ENCODE measurements at places on chromosomes 2 and 18.

- no peak for DNase-seq
Observed at GRCh38 chr18:64403784-64404503, 255.1 kb upstream of the LINC00305 start.

DNA sequence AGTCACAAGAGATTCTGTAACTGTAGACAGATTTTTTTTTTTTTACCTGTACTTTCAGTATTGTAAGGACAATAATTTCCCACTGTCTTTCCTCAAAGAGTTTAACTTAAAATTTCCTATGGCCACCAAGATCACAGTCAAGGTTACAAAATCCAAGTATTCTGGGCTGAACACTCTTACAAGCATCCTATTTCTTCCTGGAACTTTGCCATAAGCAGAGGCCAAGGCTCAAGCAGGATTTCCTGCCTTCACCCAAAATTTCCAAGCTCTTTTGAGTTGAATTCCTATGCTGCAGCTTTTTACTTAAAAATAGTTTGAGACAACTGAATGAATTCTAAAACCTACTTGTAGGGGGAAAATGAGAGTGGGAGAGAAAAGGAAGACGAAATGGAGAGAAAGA lies 299.4 kb downstream of the ZNF516 start:
- no peak for DNase-seq

DNA sequence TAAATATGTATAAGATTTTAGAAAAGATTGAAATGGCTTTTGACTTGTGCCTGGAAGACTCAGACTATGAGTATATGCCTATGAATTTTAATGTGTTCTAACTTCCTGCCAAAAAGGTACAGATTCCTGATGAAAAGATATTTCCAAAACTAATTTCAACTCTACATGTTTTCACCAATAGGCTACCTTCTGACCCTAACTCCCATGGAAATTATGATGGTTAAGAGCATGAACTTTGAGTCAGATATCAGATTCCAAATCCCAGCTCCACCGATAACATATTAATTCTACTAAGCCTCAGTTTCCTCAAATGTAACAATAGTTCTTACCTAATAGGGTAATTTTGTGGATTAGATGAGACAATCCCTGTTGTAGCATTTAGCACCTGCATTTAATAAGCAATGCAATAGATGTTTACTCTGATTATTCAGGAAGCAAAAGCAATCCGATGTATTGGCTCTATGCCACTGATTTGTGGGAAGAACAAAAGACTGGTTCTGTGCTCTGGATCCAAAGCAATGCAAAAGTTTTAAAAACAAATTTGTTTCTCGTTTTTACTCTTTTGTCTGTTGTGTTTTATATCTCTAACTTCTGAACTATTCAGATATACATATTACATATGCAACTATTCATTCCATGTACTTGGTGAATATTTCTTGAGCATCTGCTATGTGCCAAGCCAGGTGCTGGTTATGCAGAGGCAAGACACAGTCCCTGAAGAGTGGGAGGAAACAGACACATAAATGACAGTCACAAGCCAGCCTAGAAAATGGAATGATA lies 115.4 kb downstream of the GATA6 start:
- no peak for DNase-seq

DNA sequence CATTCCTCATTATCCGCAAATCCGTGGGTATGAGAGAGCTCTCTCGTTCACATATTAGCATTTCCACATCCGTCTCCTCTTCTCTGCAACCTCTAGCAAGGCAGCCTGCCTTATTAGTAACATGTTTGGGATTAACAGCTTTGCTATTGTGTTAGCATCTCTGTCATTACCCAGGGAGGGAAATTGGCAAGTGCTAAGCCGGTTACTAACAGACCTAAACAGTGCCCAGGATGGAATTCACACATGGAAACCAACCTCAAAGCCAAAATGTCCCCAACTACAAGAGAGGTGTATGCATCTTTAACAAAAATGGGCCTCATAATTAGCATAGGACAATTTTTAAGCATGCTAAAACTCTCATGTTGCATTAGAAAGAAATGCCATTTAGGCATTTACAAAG lies 309.0 kb upstream of the MEIS1 start:
- no peak for DNase-seq

GRCh38 chr2:152822676-152823075 lies 104.3 kb downstream of the ARL6IP6 start:
- DNase-seq, result no peak

DNA sequence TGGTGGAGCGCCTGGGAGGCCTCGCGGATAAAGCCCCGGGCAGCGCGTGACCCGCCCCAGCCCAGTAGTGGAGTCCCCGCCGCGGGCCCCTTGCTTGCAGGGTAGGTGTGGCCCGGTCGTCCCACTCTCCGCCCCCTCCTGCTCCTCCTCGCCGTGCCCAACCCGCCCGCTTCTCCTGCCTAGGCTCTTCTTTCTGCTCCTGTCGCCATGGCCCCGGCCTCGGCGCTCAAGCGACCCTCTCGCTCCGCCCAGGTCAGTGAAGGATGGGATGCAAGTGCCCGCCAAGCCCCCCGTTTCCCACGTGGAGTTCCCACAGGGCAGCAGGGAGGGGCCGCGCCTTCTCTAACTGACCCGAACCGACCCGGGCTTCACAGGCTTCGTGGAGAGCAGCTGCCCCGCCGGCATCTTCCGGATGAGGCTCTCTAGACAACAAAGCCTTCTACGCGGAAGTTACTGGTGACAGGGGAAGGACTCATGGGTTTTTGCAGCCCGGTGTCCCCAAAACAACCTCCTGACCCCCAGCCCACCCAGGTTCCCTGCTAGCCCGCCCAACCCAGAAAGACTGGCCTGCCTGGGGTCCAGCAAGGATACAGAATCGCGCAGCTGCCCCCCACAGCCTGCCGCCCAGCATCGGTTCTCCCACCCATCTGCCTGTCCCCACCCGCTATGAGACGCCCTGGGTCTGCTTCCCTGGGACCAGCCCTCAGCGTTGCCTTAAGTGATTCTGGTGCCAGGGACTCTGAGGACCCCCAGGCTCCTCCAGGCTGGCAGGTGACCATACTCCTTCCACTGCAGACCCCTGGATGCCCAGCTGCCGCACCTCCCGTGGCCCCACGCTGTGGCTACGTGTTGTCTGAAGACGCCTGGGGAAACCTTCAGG lies 32.8 kb downstream of the TTC32 start:
- DNase-seq, result no peak

- DNase-seq, result no peak
Observed at GRCh38 chr2:212908682-212909435, 242.6 kb downstream of the IKZF2 start.

- no peak for DNase-seq
Observed at GRCh38 chr18:50277942-50278341, 3.4 kb downstream of the MBD1 start.

- DNase-seq, result no peak
Observed at GRCh38 chr2:148796735-148797512, 78.1 kb upstream of the KIF5C start.

- DNase-seq, result no peak
Observed at GRCh38 chr2:129880309-129880708, 99.2 kb upstream of the RAB6C start.

GRCh38 chr2:181790716-181791649 lies 100.5 kb upstream of the ITPRID2 start:
- peak; percentile 52 for DNase-seq

- DNase-seq, result no peak
Observed at GRCh38 chr2:198874472-198874858, 583.3 kb downstream of the SATB2 start.

- no peak for DNase-seq
Observed at GRCh38 chr2:153299809-153300208, 178.8 kb downstream of the RPRM start.

DNA sequence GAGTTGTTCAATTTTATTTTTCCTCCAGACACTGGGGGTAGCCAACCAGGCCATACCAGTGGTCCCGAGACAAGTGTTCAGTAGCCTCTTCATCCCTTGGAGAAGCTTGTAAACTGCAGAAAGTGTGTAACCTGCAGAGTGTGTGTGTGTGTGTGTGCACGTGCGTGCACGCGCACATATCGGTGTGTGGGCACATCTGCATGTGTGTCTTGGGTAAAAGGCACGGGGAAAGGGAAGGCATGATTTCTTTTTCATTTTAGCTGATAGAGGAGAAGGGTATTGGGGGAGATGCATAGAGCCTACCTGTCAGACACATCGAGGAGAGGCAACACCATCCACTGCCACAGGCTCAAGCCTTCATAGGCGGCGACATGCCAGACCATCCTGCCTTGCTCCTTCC lies 181.4 kb downstream of the CLIP4 start:
- DNase-seq, result no peak

GRCh38 chr2:109378682-109379081 lies 235.1 kb downstream of the SEPTIN10 start:
- DNase-seq, result no peak

DNA sequence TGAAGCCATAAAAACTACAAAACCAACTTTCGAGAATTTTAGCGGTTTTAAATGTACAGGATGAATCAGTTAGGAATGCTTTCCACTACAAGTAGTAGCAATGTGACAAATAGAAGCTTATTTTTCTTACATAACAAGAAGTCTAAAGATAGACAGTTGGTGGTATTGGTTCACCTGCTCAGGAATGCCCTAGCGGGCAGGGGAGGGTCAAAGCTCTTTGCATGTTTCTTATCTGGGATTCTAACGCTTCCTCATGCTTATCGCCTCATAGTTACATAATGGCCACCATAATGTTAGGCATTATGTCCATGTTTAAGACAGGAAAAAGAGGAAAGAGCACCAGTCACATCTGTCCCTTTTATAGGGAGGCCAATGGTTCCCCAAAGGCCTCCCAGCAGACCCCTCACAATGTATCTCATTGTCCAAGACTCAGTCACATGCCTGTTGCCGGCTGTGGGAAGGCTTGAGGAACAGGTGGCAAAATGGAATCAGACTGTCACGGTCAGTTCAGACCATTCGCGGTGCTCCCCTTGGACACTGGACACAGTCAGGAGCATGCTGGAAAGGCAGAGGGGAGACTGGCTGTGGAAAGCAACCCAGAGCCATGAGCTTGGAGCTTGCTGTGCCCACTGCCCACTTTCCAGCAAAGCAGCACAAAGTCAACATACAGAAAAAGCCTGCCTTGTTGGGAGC lies 69.4 kb upstream of the ODC1 start:
- no peak for DNase-seq

- DNase-seq, result no peak
Observed at GRCh38 chr2:28898048-28898447, 3.6 kb downstream of the WDR43 start.

DNA sequence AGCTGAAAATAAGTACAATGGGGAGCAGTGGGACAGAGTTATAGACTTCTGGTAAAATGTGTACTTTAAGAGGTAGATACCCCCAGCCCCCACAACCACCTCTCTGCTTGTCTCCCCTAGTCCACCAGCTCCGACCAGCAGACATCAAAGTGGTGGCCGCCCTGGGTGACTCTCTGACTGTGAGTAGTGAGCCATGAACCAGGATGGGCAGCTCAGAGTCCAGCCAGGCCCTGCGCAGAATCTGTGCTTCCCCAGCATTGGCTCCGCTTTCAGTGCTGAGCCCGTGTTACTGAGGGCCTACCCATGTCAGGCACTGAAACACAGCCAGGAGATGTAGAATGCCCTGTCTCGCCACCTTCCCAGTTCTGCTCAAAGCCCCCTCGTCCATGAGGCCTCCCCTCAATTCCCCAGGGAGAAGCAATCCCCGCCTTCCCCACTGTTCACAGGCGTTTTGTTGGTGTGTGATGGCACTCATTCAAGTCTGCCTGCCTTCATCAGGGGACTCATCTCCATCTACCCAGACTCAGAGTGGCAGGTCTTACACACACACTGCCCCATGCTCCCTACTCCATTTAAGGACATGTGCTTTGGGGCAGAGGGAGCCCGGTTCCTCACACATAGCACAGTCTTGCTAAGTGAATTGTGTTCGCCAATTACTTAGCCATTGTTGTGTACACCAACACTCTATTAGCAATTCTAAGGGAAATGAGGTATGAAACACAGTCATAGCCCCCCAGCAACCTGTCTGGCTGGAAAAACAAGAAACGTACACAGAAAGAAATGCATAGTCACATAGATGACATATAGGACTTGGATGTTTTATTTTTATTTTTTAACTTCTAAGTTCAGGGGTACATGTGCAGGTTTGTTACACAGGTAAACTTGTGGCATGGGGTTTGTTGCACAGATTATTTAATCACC lies 122.6 kb downstream of the PLB1 start:
- no peak for DNase-seq

DNA sequence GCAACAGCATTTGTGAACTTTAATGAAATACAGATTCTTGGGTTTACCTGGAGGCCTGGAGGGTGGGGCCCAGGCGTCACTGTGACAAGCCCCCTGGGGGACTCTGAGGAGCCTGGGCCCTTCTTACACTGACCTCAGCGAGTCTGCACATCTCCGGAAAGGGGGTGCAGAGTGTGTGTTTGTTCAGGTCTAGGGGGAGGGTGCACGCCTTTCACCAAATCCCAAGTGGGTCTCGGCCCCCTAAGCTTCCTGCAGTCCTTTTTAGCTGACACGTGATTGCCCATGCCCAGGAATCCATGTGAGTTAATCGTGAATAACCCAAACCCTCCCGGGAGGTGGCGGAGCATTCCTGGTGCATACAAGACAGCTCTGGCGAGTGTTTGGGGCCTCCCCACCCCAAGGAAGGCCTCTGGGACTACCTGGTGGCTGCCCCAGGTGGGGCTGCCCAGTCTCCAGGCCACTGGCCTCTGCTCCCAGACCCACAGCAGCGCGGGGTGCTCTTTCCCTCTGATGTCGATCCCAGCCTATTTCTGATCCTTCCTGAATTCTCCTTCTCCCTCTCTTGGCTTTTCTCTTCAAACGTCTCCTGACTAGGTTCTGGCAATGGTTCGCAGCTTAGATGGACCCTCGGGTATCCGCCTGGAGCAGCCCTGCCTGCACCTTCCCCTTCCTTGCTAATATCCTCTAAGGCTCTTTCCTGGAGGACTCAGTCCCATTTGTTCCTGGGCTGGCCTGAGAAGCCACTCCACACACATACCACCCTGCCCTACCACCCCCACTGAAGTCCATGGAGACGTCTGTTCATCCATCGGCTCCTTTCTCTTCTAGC lies 10.0 kb downstream of the NGEF start:
- DNase-seq, result no peak

- no peak for DNase-seq
Observed at GRCh38 chr2:17576802-17577201, 36.3 kb downstream of the VSNL1 start.

- no peak for DNase-seq
Observed at GRCh38 chr2:120423167-120423943, 77.4 kb downstream of the INHBB start.

DNA sequence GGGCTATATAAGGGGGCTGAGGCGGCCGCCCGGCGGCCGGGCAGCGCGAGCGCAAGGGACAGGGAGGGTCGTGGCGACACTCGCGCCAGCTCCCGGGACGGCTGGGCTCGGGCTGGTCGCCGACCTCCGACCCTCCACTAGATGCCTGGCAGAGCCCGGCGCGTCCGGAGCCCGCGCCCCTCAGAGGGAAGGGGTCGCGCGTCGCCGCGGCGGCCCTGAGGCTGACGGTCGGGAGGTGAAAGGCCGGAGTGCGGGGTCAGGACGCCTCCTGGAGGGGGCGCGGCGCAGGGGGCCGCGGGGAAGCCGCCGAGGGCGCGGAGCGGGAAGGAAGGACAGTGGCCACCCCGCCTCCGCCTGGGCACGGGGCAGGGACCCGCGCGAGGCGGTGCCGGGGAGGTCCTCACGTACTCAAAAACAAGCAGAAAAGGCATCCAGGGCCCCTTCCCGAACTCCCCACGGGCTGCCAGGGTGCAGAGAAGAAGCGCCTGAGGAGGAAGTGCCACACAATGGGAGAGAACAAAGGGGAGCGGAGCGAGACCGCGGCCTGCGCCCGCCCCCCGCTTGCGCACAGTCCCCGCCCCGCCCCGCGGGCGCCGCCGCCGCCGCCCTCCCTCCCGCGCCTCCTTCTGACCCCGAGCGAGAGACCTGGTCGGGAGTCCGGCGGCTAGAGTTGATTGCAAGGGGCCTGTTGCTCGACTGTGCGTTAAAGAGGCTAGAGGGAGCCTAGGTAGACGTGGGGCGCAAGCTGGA lies 776 bp upstream of the KLF7 start:
- no peak for DNase-seq

Data from CMK (cell line).